ENCODE measurements at places on chromosomes 1 and 21.

DNA sequence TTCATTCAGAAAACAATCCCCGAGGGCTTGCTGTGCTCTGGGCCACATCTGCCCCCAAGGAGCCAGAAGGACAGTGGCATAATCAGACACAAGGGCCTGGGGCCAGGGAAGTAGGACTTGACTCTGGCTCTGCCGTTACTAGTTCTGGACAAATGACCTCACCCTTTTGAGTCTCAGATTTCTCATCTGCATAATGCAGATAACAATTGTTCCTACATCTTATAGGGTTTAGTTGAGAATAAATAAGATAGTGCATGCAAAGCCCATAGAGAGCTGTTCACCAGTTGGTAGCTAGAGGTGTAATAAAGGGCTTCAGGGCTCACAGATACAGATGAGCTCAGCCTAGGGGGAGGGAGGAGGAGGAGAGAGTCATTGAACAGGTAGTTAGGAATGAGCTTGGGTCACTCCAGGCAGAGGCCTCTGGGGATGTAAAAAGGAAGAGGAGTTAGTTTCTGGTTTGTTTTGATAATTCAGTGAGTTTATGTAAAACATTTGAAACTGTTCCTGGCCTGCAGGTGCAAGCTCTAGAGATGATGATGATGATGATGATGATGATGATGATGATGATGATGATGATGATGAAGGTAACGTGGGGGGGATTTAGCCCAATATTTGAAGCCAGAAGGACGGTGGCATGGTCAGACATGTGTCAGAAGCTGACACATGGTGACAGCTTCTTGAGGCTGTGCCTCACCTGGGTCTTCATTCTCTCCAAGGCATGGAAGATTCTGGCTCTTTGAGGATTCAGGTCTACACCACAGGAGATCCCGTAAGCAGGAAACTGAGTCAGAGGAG lies 858 bp downstream of the LACTBL1 start:
- no peak for DNase-seq

- no peak for DNase-seq
These were observed 30.1 kb downstream of the SLC1A7 start for GRCh38 chr1:53112271-53112774.

DNA sequence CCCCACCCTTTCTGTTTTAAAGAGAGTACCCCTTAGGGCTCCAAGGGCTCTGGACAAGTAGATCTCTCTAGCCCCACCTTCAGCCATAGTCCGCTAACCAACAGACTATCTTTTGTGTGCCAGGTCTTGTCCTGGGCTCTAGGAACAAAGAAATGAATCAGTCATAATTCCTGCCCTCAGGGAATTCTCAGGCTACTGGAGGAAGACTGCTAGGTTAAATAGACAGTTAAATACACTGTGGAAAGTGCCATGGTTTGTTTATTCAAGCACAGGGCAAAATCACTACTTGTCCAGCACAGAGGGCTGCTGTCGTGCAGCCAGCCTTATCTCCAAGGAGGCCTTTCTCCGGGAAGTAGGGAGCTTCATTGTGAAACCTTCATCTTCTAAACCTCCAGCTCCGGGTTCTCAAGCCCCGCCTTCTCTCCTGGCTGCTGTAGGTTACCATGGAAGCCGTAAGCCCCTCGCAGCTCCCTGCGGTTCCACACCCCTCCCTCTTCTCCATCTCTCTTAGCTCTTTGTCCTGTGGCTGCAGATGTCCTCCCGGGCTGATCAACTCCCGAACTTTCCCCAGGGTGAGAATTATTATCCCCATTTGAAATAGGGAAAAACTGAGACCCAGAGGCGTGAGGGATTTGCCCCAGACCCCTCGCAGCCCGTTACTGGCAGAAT lies 29.8 kb downstream of the SHISAL2A start:
- DNase-seq = no peak

GRCh38 chr1:15370781-15371520 lies 38.7 kb upstream of the EFHD2 start:
- DNase-seq = no peak

DNA sequence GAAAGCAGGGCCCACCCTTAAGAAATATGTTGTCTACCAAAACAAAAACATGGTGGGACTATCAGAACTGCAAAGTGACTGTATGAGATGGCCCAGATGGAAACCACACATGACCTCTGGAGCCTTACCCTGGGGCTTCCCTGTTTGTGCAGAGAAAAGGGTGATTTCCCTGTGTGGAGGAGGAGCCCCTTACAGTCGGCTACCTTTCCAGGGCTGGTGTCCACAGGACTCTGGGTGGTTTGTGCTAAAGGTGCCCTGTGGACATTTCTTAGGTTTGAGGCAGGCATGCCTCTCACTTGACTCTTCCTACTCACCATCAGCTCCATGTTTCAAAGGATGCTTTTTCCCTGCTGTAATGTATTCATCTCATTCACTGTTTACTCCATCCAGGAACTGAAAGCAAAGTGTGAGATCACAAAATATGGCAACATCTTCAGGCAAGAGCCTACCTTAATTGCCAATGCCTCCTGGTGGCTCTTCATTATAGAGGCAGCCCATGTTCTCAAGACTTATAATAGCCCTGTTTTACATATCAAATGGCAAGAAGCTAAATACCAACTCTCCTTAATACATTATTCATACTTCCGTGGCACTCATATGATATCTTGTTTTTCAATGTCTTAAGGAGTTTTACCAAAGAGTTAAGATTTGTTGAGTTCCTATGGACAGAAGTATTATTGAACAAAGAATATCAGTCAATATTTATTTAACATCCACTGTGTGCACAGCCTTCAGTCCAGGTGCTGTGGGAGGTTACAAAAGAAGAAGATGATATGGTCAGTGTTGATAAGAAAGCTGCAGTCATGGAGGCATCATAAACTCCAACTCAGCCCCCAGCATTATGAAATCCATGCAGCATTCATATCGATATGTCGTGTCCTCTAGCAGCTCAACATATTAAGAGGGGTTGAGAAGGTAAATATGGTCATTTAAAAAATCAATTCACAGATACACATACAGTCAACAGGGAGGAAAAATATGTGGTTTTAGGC lies 15.5 kb upstream of the TFF3 start:
- DNase-seq = no peak

DNA sequence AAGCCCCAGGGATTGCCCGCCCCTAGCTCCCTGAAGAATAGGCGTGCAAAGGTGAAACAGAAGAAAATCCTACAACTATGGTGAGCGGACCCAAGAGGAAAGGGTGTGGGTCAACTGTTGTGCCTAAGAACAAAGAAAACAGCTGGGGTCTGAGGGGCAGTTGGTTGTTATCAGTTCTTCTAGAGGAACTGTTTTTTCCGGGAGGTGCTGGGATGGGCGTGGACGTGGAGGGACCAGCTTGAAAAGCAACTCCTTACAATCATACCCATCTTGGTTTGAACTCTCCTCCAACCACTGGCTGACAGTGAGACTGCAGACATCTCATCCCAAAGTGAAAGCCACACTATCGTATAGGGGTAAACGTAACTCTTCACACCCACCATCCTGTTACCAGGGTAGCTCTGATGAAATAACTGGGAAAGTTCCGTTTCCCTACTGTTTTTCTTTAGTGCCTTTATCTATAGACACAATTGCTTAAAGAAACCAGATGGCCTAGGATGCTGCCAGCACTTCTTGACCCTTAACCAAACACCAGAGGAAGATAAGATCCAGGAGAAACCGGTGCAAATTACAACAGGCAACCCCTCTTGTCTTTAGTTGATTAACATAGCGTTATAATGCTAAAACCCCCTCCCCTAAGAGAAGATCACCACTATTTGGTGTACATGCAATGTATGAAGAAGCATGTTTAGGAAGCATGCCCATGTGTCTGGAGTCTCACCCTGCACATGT lies 25.6 kb upstream of the FAM89A start:
- no peak for DNase-seq

GRCh38 chr1:111739925-111740765 lies 950 bp upstream of the INKA2 start:
- no peak for DNase-seq

- no peak for DNase-seq
These were observed 14.5 kb upstream of the IKBKE start for GRCh38 chr1:206455666-206456344.
